LHCN-M2 (cell line): ENCODE measurements at places on chromosomes 6 and 20.

DNA sequence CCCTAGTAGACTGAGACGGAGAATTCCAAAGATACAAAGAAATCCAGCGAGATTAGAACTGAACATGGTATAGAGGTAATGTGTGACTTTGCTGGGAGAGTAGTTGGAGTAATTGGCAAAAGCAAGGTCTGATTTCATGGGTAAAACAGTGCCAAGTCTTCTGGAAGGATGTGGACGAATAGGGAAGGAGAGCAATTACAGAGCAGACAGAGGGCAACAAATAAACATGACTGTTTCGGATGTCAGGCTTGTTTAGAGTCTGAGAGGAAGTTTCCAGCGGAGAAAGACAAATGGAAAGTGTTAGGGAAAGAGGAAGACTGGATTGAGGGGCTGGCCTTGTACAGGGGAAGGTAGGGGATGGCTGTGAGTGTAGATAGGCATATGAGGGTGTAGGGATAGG is 282.2 kb upstream of the PRND start:
- no peak for DNase-seq

DNA sequence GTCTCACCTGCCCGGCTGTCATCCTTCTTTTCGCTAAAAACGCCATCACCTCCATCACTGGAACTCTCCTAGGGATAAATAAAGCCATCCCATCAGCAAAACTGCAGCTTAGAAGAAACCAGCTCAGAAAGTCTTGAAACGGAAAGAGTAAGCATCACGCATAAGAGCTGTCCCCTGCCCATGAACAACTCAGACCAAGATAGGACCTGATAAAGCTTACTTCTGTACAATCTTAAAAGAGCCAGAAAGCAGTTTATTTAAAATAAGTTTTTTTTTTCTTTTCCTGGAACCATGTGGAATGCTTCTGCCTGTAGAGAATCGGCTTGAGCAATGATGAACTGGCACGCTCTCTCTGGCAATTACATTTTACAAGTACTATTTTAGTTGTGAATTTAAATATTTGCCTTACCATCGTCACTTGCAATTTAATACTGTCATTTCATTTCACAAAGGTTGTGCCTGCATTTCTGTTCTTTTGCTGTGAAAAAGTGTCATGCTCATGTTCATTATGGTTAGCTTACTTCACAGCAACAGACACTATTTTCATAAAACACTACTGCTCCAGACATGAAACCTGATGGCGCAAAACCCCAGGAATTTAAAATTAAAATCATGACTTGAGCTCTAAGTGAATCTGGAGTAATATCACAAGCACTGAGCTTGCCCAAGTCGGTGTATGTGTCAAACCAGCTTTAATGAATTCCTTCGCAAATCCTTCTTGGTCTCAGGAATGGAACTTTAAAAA is 59.6 kb upstream of the EMILIN3 start:
- no peak for DNase-seq

- peak; percentile 23 for DNase-seq
Measured at GRCh38 chr20:63071541-63072181, 64.9 kb upstream of the BHLHE23 start.

DNA sequence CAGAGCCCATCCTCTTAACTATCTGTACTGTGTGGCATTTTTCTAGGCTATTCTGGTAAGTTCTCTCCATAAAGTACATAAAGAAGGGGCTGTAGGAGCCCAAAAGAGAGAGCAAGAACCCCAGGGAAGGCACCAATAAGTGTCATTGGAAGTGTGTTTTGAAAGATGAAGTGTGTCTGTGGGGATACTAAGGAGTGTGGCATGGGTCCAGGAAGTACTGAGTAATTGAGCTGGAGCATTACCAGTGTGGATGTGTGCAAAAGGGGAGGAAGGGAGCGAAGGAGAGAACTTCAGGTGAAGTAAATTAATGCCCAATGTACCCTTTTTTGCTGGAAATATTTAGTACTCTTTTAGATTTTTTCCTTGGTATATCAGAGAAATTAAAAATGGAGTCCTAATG is 63.9 kb downstream of the KCNS1 start:
- no peak for DNase-seq

GRCh38 chr6:168515376-168515775 is 74.4 kb downstream of the SMOC2 start:
- DNase-seq = no peak

DNA sequence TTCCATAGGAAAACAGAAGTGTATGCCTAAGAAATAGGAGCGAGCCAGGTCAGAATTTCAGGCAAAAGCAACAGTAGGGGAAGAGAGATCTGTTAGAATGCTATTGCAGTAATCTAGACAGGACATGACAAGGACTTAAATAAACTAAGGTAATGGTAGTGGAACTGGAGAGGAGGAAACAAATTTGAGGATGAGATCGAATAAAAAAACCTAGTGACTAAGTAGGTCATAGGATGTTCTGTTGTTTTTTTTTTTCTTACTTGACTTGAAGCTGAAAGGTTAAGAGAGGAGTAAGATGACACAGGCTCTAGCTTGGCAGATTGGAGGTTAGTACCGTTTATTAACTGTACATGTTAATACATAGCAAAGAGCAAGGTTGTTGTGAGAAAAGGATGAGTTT is 28.6 kb downstream of the ORC3 start:
- no peak for DNase-seq

GRCh38 chr20:53711333-53712211 is 117.9 kb upstream of the ZNF217 start:
- DNase-seq = no peak

GRCh38 chr6:91719414-91719813 is 1132.5 kb upstream of the MAP3K7 start:
- DNase-seq = no peak
